Right kidney (tissue), 9 donors: ENCODE measurements at places on chromosomes 11 and 22.

GRCh38 chr11:837189-837989 lies 4.6 kb downstream of the CD151 start:
- no peak for DNase-seq

GRCh38 chr11:100918551-100919500 lies 210.8 kb downstream of the PGR start:
- peak; percentile 4 for DNase-seq

DNA sequence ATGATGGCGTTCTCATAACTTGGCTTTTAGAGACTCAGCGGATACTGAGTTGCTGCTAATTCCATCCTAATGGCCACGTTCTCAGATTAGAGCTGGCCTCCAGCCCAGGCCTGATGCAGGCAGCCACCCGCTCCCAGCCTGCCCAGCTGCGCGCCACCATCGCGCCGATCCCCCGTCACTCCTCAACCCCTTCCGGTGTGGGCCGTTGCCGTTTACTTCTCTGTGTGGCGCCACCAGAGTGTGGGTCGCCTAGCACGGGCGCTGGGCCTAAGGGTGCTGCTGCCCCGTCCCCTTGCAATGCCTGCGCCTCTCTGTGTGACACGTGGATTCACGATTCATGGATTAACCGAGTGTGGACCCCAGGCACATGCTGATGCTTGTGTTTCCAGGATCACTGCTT lies 1116.0 kb downstream of the BRD1 start:
- DNase-seq: no peak

- peak; percentile 22 for DNase-seq
Observed at GRCh38 chr11:69155302-69156234, at the start of gene SMIM38. SMIM38 (plus strand) TSS chr11:69155935; CDS start chr11:69157847, 1,912 bp downstream.

DNA sequence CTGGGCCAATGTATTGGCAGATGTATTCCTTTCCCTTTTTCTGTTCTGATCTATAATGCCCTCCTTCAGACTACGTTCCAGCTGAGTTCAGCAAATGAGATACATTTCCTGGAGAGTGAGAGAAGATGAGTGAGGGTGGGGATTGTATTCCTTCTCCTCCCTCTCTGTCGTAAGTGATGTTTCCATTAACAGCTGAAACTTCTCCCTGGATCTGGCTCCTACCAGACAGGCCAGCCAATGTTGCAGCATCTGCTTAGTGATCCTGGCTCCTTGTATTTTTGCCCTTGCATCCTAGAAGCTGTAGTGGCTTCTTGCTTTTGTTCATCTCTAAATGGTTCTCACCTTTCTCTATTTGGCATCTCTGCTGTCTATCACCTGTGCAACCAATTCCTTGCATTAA lies 48.2 kb upstream of the MTMR2 start:
- DNase-seq: no peak

- no peak for DNase-seq
Observed at GRCh38 chr11:131301306-131301705, 69.1 kb upstream of the NTM start.

DNA sequence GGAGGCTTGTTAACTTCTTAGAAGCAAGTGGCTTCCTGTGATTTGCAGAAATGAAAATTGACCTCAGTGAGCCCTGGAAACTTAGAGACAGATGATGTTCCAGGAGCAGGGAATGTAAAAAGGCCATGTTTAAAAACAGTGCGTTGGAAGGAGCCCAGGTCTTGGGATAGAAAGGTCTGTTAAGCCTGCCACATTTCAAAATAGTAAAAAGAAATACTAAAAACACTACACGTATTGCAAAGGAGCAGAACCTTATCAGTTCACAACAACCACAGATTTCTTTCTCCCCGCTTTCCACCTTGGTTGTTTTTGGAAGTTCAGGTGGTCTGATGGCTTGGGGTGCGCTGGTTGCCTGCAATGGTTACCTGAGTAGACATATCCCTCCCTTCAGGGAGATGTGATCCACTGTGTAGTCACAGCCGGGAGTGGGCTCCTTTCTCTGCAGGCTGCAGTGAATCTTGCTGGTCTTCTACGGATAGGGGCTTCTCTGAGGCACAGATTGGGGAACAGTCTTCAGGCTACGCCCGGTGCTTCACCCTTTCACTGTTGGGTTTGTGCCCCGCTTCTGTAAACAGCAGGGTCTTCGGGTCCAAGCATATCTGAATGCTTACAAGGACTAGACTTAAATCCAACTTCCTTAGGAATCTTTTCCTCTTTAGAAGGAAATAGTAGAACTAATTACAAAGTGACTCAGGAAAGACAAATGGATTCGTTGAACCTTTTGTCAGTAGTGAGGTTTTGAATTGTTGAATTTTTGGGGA lies 1.9 kb downstream of the TEAD1 start:
- peak; percentile 75 for DNase-seq

- DNase-seq: no peak
Observed at GRCh38 chr11:111557425-111558111, 17.0 kb downstream of the LAYN start.

DNA sequence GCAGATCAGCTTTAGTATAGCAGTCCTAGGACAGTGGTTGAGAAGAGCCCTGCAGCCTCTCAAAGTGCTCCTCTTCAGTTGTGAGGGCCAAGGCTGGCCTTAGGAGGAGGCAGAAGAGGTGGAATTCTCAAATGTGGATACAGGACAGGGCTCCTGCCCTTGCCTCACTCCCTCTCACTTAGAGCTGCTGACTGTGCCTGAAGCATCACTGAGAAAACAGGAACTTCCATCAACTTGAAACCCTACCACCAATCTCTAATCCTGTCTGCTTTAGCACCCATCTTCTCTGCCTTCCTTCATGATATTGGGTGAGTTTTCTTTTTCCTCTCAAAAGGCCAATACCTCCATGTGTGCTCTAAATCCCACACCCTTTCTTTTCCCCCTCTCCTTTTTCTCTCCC lies 14.4 kb upstream of the UCP3 start:
- DNase-seq: no peak

GRCh38 chr11:17188675-17189074 lies 19.1 kb downstream of the PIK3C2A start:
- no peak for DNase-seq

DNA sequence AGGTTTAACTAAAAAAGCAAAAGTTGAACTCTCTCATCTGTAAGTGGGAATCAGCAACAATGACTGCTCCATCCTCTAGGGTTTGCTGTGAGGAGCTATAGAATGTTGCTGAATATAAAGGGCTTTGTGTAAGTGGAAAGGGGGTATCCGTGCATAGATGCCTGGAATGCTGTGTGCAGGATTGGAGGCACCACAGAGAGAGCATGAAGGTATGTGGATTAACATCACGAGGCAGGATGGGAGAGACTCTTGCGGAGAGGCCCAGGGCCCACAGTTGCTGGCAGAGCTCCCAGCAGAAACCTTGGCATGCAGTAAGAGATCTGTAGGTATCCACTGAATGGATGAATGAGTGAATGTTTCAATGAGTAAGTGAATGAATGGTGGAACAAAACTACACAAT lies 298.7 kb upstream of the DDI1 start:
- no peak for DNase-seq

- no peak for DNase-seq
Observed at GRCh38 chr11:108302121-108302785, 79.4 kb downstream of the ATM start.

DNA sequence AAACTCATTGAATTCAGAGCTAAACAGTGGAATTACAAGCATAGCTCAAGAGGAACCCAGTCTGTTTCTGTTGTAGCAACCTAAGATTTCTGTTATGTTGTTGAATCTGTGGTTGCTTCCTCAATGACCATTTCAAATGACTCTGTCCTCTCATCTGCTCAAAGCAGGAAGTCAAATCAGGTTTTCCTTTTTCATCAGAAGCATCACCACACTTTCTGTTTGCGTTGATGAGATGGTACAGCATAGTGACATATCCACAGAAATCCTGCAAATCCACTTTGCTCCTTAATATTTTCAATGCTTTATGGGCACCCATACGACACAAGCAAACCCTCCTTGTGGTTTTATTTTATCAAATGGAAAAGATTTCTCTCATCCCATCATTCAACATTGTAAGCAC lies 12.6 kb upstream of the UCP2 start:
- no peak for DNase-seq

- no peak for DNase-seq
Observed at GRCh38 chr11:114057605-114058004, 1.9 kb upstream of the ZBTB16 start.

- no peak for DNase-seq
Observed at GRCh38 chr11:90218606-90219005, 4.2 kb downstream of the CHORDC1 start.

- no peak for DNase-seq
Observed at GRCh38 chr11:62120431-62120830, 3.4 kb upstream of the INCENP start.

GRCh38 chr11:112748713-112749543 lies 212.3 kb upstream of the NCAM1 start:
- peak; percentile 73 for DNase-seq

DNA sequence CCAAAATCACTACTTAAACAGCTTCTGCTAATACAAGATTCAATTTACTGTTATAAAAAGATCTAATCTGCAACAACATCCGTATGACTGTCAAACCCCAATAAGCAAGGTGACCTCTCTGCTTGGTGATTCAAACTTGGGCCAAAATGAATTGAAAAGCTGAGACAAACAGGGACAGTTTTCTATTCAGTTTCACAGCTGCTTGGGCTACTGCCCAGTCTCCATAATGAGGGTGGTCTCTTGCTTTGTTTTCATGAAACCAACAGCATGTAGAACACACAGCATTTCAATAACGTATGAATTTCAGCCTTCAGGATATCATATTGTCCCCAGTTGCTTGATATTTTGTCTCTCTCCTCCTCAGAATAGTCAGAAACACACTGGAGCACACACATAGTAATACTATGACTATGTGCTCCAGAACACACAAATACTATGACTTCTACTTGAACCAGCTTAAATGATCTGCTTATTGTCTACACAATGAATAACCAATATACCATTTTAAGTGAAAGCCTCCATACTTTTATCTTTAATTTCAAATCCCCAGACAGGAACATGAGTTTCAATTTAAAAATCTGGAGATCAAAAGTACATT lies 285.0 kb downstream of the TTC28 start:
- no peak for DNase-seq

DNA sequence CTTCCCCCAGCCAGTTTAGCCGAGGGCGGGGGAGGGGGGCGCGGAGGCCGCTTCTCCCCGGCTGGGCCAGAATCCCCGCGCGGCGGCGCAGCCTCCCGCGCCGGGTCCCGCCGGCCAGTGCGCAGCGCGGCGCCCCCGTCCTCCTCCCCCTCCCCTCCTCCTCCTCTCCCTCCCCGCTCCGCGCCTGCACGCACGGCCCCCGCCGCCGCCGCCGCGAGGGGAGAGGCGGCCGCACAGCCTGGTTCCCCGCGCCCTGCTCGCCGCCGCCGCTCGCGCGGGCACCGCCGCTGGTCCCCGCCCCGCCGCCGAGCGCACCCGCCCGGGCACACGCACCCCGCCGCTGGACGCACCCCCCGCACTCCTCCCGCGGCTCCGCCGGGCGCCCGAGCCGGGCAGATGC lies at the start of gene FLRT1:
Gene FLRT1, plus strand, starts transcription at position 356 of the 400 bp plus-strand sequence. CDS start 80,337 bp downstream, outside the sequence.
- no peak for DNase-seq

GRCh38 chr11:10317151-10317755 lies 12.4 kb downstream of the ADM start:
- DNase-seq: no peak

GRCh38 chr11:46560300-46560991 lies 33.4 kb downstream of the AMBRA1 start:
- no peak for DNase-seq

DNA sequence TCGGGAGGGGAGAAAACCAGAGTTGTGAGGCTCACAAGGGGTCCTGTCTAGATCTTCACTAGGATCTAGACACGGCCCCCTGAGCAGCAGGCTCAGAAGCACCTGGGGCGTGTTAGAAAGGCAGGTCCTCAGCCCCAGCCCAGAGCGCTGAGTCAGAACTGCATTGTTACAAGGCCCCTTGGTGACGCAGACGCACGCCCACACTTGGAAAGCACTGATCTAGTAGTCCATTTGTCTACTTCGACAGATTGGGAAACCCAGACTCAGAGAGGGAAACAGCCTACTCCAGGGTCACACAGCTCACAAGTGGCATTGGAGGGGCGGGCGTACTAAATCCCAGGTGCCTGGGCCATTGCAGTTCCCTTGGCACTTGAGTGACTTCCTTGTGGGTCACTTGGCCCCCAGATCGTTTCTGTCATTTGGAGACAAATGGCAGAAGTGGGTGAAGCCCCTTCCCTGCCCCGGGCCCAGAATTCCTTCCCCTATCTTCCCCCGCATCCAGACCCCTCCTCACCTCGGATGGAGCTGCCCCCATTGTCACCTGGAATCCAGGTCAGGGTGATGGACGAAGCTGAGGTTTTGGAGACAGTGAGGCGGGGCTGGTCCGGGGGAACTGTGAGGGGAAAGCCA lies 110.8 kb downstream of the CEP164 start:
- no peak for DNase-seq

DNA sequence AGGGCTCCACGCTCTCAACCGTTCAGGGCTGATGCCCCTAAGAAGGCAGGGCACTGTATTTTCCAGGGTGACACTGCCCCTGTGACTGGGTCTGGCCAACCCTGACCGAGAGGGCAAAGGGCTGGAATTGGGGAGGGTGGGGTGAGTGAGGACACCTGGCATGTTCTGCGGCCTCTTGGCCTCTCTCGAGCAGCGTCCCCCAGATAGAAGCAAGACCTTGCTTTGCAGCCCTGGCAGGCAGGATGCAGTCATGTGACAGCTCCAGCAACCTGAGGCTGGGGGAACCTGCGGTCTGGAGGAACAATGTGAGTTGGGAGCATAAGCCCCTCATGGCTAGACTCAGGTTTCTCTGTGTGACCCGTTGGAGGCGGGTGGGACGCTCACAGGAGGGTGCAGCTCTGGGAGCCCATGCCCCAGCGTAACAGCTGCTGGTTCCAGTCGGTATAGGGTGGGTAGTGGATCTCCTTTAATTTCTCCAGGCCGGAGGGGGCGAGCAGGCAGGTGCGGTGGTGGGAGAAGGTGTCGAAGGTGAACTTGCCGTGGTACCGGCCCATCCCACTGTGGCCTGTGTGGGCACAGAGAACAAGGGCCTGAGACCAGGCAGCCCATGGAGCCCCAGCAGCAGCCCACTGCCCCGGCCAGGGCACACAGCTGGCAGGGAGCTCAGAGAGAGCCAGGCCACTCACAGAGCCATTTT lies 11.4 kb downstream of the ALDH3B2 start:
- no peak for DNase-seq

DNA sequence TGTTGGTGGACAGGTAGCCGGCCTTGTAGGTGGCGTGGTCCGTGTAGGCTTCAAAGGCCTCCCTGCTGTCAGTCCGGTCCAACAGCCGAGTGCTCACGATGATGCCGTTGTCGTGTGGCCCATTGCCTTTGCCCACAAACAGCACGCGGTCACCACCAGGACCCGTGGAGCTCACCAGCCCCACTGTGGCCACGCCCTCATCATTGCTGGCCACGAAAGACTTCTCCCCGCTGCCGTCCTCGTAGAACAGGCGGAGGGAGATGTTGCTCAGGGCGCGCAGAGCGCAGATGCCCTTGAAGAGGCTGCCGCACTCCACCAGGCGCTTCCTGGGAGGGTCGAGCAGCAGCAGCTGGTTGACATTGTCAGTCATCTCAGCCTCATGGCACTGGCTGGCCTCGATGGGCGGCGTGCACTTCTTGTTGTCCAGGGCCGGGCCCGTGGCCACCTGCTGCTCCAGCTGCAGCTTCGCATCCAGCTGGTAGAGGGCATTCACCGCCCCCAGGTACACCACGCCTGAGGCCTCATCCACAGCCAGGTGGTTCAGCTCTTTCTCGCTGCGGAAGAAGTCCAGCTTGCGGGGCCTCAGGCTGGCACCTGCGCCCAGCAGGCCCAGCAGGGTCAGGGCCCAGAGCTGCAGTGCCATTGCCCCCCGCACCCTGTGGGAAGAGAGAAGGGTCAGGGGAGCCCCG lies 17.4 kb downstream of the PLXNB2 start:
- DNase-seq: no peak
